ENCODE measurements at places on chromosomes 12 and 14.

DNA sequence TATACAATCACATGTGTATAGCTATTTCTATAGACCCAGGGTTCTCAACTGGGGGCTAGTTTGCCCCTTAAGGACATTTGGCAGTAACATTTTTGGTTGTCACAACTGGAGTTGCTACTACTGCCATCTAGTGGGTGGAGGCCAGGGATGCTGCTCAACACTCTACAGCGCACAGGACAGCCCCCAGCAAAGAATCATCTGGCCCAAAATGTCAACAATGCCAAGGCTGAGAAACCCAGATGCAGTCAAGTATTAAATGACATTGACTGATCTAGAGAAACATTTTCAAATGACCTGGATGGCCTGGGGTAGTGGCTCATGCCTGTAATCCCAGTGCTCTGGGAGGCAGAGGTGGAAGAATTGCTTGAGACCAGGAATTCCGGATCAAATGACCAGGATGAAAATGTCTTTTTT, 5.8 kb downstream of the WSB2 start:
- peak; percentile 7 for DNase-seq

DNA sequence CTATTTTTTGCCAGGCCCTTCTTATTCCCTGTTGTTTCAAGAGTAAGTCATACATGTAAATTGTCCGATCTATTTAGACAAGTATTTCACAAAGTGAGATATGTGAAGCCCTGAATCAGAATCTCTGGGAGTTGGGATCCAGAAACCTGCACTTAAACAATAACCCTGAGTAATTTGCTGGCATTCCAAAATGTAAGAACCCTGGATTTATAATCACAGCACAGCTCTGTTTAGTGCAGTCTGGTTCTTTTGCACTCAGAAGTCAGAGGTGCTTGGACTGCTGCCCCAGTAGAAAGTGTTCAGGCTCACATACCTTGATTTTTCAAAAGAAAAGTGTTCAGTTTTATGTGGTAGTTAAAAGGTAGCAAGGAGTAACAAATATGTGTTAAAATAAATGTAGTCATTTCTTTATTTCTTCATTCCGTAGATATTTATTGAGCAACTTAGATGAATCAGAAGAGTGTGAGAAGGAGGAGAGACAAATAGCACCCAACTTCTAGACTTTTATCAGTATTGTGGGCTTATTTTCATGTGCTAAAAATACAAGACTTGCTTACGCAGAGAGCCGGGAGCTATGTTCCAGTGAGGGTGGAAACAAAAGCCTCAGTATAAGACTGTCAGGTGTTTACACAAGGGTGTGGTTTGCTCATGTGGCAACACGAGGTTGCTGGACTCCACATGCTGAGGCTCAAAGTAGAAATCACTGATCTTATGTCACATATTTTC, 70.1 kb downstream of the SYNE2 start:
- no peak for DNase-seq

GRCh38 chr12:42086031-42086430, 58.6 kb downstream of the GXYLT1 start:
- DNase-seq = no peak

DNA sequence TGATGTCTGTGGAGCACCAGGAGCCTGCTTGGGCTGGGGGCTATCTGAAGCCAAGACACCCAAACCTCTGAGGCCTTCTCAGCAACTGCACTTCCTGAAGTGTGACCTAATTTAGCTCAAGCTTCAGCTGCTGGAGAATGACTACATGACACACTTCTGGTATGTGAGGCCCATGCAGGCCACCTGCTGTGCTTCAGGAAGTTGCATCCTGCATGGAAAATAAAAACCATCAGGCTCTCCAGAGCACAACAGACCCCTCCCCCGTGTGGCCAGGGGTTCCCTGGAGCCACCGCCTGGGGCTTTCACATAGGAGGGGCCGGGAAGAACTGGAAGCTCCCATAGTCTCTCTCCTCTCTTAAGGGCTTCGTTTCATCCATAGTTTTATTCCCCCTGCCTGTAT, 217.7 kb downstream of the SLC15A4 start:
- no peak for DNase-seq

GRCh38 chr14:87940894-87941293, 52.1 kb downstream of the GALC start:
- no peak for DNase-seq

GRCh38 chr14:93105362-93105761, 10.4 kb downstream of the ITPK1 start:
- DNase-seq = no peak

DNA sequence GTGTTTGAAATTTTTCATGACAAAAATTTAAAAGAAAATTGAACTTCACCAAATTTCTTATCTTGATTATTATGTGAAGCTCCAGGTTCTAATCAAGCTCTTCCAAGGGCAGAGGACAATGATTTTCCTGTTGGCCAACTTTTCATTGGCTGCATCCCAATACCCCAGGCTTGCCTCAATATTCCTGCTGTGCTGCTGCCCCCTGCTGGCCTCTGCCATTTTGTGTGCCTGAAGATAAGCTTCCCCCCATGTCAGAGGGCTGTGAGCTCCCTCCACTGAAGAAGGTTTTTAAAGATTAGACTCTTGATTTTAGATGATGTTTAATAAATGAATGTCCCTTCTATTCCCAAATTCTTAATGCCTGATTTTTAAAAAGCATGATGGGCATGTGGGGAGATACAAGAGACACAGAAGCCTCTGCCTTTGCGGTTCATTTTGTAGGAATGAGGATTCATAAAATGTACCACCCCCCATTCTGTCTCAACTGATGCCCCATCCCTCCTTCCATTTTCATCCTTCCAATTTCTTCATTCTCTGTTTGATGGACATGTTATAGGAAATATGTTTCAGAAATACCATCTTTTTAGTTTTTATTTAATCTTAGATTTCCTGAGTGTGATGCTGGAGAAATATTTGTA, 76.7 kb upstream of the RGS6 start:
- peak; percentile 35 for DNase-seq

- no peak for DNase-seq
These were observed 20.1 kb downstream of the RTN1 start for GRCh38 chr14:59850458-59850857.

DNA sequence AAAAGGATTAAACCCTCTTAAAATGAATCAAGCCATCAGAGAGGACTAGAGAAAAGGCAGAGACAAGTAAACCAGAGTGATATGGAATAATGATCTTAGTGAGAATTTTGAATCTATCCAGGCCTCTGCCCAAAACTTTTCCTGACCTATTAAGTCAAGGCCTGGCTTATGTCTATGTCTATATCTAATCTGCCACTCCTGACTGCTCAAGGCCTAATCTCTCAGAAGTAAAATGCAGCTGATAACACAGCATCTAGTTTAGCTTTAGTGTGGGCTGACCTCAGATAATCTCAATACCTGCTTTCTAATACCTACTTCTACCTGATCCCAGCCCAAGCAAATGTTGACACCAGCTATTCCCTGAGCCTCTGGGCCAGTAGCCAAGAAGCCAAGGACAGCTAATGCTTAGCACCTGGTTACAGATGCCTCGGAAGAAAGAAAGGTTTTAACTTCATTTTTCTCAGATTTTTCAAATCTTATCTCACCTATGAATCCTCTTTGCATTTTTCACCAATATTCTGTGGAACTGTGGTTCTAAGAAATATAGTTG, 1472.5 kb upstream of the SEL1L start:
- DNase-seq = no peak

GRCh38 chr14:79369359-79370332, 841.7 kb downstream of the DIO2 start:
- DNase-seq = no peak
